IMR-90 (cell line): ENCODE measurements at places on chromosomes 7 and 10. TPM values are rescaled to one million over a fixed set of nuclear protein-coding genes. Genes with fewer than 3 reads are reported as not detected.

TYW1B gene
- total RNA-seq, result 1.7 and 1.8 TPM in 2 replicates

LIPK gene
- not detected in 2 replicates for total RNA-seq

SH2D4B gene
- total RNA-seq, result not detected in 2 replicates

TMEM229A gene
- total RNA-seq, result not detected in 2 replicates

ADARB2 gene
- not detected in 2 replicates for total RNA-seq

SSMEM1 gene
- total RNA-seq, result not detected in 2 replicates

PLAC9 gene
- 1.6 and 1.9 TPM in 2 replicates for total RNA-seq

NOM1 gene
- total RNA-seq, result 15.4 and 16.4 TPM in 2 replicates

HMX3 gene
- total RNA-seq, result not detected in 2 replicates

EPHB6 gene
- under 0.01 TPM in 2 replicates for total RNA-seq

DNAAF5 gene
- 12.4 and 13.9 TPM in 2 replicates for total RNA-seq

PILRB gene
- total RNA-seq, result 3.3 and 3.4 TPM in 2 replicates

PAX4 gene
- not detected in 2 replicates for total RNA-seq

LRRC18 gene
- not detected in 2 replicates for total RNA-seq

C10orf53 gene
- not detected in 2 replicates for total RNA-seq
